ENCODE measurements at places on chromosomes 6 and 20. TPM values are rescaled to one million over a fixed set of nuclear protein-coding genes. Genes with fewer than 3 reads are reported as not detected.

ABCF1 gene
- 47.5 TPM for total RNA-seq

MOCS1 gene
- 8.1 TPM for total RNA-seq

DNA sequence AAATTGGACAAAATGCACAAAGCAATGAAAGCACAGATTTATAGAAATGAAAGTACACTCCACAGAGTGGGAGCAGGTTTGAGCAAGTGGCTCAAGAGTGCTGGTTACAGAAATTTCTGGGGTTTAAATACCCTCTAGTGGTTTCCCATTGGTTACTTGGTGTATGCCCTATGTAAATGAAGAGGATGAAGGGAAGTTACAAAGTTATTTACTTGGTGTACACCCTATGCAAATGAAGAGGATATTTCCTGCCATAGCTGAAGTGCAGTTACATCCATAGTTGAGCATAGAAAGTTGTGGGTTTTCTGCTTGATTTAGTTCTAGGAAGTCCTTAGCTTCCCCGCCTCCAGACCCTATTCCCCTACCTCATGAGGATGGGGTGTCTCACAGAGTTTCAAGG is 22.7 kb downstream of the BCAS1 start:
- no peak for DNase-seq

GRCh38 chr6:7135755-7136154 is 28.0 kb downstream of the RREB1 start:
- no peak for DNase-seq

EYA2 gene
- total RNA-seq: 2.5 TPM

HELZ2 gene
- total RNA-seq: 4.7 TPM

CLVS2 gene
- not detected for total RNA-seq

DNA sequence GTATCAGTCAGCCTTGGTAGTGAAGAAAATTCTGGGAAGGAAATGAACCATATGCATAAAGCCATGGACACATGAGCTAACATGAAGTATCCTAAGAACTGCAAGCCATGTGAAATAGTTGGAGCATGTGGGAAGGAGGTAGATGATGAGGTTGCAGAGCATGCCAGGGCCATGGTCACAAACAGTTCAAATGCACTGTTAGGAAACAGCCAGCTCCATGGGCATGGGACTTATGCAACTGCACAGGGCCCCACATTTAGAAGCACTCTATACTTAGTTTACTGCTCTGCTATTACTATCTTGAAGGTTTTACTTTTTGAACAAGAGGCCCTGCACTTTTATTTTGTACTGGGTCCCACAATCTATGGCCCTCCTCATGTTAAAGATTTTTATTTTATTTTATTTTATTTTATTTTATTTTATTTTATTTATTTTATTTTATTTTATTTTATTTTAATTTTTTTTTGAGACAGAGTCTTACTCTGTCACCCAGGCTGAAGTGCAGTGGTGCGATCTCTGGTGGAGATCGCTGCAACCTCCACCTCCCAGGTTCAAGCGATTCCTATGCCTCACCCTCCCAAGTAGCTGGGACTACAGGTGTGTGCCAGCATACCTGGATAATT is 169.1 kb downstream of the IBTK start:
- DNase-seq: no peak

- DNase-seq: peak; percentile 38
These were observed 13.6 kb downstream of the IP6K3 start for GRCh38 chr6:33732817-33733708.

GRCh38 chr6:159633196-159633595 is 59.8 kb downstream of the SOD2 start:
- peak; percentile 27 for DNase-seq

GRCh38 chr20:32586291-32586690 is 1.2 kb upstream of the NOL4L start:
- no peak for DNase-seq

DNA sequence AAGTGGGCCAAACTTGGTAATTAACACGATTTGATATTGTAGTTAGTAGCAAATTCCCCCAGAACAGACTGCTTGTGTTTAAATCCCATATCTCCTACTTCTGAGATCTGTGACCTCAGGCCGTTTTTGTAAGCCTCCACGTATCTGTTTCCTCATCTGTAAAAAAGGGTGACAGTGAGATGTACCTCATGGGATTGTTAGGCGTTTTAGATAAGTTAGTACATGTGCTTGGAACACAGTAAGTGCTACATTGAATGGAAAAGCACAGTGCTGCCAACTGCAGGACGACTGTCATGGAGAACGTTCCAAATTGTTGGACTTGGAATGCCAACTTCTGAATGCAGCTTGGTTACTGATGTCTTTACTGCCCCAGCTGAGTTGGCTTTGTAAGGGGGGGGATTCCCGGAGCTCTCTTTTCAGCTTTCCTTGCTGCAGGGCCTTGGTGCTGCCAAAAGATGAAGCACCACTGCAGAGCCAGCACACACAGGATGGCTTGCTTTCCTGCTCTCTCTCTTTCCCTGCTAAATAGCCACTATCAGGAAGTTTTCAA is 108.6 kb downstream of the OPN5 start:
- DNase-seq: no peak

GRCh38 chr6:153781306-153781705 is 257.7 kb upstream of the OPRM1 start:
- DNase-seq: no peak

DNA sequence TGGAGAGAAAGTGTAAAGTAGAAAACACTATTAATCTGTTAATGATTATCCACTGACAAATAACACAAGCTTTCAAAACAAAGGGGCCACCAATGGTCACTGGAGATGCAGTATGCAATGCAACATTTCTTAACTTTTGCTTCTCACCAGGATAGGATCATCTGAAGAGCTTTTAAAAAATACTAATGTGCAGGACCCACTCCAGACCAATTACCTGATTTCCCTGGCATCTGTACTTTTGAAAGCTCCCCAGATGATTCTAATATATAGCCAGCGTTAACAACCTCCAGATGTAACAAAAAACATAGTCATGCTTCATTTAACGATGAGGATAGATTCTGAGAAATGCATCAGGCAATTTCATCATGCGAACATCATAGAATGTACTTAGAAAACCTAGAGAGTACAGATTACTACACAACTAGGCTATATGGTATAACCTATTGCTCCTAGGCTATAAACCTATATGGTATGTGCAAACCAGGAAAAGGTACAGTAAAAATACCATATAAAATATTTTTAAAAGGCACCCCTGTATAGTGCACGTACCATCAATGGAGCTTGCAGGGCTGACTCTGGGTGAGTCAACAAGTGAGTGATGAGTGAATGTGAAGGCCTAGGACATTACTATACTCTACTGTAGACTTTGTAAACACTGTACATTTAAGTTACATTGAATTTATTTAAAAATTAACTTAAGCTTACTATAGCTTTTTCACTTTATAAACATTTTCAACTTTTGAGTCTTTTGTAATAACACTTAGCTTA is 69.2 kb downstream of the ATG5 start:
- peak; percentile 72 for DNase-seq

DNA sequence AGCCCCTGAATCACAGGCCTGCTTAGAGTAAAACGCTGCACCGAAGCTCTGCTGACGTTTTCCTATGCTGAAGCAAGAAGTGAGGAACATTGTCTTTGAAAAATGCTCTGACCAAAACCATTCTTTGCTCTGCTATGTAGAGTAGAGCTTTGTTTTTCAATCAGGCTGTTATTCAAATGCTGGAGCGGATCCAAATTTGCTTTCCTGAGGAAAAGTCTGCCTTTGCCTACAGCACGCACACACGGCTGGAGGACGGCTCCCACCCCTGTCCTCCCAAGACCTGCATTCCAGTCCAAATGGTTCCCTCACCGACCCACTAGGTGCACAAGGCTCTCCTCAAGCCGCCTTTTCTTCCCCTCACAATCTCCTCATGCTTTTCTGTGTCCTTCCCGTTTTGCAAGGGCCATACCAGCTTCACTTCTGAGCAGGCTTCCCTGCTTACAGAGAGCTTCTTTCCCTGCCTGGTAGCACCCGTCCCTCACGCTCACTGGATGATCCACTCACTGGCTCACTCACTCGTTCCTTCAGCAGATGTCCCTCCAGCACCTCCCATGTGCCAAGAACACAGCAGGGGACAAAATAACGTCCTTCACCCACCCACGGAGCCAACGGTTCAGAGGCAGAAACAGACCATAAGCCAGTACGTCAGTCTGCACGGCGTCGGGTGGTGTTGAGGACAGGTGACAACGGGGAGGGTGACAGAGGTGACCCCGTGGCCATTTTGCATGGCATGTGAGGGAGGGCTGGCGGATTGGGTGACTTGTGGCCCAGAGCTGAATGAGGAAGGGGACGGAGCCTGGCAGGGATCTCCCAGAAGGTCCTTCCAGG is 137.9 kb upstream of the NEDD9 start:
- no peak for DNase-seq

DNA sequence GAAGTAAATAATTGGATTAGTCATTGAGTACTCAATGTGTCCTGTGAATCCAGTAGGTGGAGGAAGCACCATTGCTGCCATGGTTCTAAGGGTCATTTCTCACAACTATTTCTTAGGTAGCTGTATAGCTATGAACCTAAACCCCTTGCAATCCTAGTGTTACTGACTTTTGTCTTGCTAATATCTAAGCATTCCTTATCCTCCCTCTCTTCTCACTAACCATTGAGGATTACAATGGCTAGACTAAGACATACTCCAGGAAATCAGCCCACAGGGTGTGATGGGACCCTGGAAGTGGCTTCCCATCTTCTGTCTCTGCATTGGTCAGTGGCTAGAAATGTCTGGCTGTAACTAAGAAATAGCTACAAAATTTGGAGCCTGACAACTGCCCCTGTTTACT is 27.3 kb upstream of the FOXA2 start:
- DNase-seq: no peak

- no peak for DNase-seq
These were observed 20.0 kb upstream of the PLN start for GRCh38 chr6:118528129-118528528.

GRCh38 chr20:36573798-36574365 is 485 bp downstream of the TGIF2 start:
- no peak for DNase-seq

DNA sequence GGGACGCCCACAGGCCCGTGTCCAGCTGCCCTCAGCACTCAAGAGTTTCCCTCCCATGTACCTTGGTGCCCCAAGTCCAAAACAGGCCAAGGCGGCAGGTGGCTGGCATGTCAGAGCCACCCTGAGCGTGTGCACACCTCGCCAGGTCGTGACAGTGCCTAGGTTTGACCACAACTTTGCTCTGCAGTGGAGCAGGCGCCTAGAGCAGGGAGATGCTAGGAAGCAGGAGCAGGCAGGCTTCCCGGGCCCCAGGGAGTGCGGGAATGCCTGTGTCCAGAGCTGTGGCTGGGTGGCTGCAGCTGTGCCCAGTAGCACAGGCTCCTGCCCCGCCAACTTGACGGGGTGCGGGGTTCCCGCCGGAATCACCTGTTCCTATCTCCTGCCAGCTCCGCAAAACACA is 380.8 kb upstream of the IMPG1 start:
- DNase-seq: no peak

DNA sequence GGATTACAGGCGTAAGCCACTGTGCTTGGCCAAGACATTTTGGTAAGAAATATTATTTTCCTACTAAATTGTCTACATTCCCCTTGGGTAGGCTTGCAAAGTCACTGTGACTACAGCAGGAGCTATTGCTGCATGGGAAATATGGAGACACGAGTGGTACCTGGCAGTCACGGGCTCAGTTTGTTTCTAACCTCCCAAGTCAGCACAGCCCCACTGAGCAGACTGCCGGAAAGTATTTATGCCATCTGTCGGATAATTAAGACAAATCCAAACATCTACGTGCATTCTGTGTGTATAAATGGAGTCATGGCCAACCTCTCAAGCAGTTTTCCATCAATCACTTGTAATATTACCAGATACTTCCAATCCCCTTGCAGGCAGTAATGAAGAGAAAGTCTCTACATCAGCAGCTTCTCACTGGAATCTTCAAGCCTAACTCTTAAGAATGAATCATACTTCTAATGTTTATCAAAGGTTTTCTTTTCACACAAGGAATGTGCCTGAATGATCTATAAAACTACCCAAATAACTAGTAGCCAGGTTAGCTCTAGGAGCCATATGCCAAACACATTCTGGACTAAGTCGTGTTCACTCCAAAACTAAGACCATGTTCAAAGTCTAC is 20.1 kb downstream of the PSMB1 start:
- peak; percentile 50 for DNase-seq

DNA sequence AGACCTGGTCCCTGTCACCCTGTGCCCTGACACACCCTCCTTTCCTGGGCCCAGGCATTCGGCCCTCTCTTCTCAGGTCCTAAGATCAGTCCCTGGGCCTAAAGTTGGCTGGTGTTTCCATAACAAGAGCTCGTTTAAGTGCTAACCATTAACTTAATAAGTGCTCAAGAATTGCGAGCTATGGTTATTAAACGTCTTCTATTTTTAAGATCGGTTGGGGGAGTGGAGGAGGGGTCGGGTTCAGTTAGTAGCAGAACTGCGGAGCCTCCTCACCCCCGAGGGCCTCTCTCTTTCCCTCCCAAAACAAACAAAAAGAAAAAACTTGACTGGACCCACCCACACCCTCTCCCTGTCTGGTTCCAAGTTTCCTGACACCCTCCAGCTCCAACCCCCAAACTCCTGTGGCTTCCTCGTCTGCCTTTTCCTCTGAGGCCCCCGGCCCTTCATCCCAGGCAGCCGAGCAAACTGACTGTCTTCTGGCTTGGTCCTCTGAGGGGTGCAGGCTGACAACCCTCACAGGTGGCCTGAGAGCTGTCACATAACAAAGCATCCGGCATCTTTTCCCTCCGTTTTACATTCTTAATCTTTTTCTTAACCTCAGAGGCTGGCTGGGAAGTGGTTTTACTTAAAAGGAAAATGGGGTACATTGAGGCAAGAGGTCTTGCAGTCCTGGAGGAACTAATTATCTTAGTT is 2.0 kb downstream of the STK35 start:
- DNase-seq: no peak

TFAP2A gene
- 0.72 TPM for total RNA-seq

- no peak for DNase-seq
These were observed 186.6 kb downstream of the MTHFD1L start for GRCh38 chr6:151052021-151052646.

- peak; percentile 45 for DNase-seq
These were observed 685.5 kb upstream of the CITED2 start for GRCh38 chr6:140059947-140060346.

DNA sequence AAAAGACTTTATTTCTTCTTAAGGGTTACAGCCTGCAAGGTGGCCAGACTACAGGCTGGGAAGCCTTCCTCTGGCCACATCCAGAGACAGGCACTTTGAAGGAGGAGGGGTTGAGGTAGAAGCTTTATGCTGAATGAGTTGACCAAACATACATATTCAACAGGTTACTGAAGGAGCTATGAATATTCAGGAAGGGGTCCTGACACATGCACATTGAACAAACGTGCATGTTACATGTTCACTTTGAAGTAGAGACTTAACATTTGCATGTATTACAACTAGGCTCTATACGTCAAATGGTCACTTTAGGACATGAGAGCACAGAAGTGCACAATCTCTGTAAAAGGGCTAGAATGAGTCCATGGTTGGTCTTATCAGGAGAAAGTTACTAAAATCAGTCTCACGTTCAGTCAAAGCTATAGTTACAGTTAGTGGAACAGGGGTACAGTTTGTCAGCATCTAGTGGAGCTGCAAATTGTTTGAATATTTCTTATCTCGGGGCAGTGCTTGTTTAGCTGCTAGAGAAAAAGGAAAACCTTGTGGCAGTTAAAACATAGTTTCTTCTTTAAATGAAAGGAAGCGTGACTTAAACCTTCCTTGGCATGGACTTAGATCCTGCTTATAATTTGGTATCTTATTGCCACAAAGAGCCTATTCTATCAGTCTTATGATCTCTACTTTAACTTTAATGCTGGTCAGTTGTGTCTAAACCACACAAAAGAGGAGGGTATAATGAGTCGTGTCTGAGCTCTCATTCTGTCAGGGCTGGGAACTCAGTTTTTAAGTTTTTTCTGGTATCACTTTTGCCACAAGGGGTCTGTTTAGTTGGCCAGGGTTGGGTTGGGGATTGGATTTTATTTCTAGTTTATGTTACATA is 4.6 kb upstream of the ZSCAN9 start:
- peak; percentile 22 for DNase-seq
